Activated gamma-delta T cell (primary cell): ENCODE measurements at places on chromosomes 6 and 20.

DNA sequence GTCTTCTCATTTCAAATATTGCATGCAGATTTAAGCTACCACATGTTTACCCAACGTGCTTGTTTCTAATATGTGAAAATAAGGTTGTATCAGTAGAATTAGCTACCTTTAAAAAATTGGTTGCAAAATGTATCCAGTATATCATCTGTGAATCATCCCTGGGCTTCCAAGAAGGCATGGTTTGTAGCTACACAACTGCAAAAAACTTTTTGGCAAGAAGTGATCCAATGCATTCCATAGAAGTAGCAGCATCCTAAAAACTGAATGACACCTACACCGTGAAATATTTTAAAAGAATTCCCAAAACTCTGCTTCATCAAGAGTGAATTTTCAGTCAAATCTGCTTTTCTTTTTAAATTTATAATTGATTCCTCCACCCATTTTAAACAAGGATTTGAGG lies 89.1 kb downstream of the AIG1 start:
- no peak for DNase-seq

DNA sequence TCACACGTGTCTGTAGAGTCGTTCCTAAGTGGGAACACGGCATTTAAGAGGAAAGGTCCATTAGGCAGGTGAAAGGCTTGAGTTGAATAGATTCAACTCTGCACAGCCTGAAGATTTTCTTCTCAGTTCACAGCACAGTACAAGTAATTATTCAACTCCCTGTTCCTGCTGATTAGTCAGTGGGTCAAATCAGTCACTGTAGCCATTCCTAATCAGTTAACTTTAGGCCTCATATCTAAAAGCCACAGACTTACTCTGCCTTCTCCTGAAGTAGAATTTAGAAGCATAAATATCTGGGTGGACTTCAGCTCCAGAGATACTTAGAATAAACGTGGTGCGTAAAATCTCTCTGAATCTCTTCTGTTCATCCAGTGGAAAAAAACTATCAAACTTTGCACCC lies 872.4 kb downstream of the C6orf118 start:
- no peak for DNase-seq

DNA sequence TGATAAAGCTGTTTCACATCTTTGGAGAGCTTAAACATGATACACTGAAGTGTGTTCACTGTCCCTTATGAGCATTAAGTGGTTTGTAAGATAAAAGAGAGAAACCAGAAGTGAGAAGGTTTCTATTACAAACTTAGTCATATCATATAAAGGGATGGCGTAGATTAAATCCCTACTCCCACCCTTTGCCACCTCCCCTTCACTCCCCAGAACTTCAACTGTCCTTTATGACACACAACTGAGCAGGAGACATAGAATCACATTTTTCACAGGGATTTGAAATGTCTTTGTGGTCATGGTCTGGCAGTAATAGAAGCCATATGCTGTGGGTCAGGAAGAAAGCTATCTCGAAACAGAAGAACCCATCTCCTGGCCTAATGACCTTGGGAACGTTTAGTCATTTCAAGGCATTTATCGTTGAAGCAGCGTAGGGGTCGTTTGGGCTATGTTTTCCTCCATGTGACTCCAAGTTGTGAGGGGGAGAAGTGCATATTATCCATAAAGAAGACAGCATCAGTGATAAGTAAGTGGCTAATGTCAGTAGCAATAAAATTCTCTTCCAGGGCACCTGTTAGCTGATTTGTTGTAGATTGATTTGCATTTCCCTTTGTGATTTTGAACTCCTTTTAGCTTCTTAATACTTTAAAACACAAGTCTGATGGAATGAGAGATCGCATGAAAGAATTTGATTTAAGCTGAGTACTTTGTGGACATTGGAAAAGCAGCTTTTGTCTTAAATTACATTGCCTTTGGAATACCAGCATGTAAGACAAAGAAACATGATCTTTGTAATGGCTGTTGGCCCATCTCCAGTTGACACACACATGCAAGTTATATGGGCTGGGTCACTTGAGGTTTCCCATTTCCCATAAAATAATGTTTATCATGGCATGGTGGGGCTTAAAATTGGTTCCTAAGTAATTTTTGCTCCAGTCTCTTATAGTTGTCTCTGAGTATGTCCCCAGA lies 501.5 kb upstream of the FLRT3 start:
- no peak for DNase-seq

DNA sequence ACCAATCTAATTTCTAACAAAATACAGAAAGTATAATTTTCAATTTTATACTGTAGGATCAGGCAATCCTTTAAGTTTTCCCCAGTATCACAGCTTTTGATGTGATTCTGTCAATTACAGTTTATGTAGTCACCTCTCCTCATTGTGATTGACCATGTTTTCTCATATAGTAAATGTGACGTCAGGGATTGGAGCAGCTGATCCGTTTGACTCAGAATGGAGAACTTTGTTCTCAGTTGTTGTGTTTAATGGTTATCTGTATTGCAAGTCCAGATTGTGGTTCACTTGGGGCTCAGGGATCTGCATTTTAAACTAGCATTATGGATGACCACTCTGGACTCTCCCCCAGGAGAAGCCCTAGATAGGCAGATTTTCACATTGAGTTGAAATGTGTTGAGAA lies 90.6 kb downstream of the DNAH8 start:
- no peak for DNase-seq

DNA sequence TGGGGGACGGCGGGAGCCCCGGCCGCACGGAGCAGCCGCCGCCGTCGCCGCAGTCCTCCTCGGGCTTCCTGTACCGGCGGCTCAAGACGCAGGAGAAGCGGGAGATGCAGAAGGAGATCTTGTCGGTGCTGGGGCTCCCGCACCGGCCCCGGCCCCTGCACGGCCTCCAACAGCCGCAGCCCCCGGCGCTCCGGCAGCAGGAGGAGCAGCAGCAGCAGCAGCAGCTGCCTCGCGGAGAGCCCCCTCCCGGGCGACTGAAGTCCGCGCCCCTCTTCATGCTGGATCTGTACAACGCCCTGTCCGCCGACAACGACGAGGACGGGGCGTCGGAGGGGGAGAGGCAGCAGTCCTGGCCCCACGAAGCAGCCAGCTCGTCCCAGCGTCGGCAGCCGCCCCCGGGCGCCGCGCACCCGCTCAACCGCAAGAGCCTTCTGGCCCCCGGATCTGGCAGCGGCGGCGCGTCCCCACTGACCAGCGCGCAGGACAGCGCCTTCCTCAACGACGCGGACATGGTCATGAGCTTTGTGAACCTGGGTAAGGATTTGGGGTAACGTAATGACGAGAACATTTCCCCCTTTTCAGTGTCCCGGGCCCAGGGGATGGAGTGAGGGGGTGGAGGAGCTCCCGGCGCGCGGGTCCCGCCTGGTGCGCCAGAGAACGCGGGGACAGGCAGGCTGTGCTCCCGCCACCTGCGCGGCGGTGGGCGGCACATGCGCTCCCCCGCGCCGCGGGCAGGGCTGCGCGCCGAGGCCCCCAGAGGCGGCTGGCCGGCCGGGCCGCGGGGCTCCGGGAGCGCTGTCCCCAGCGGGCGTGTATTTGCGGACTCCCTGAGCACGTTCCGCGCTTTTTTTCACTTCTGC lies 1.4 kb downstream of the BMP6 start:
- no peak for DNase-seq
